ENCODE measurements at places on chromosomes 7 and 10.

DNA sequence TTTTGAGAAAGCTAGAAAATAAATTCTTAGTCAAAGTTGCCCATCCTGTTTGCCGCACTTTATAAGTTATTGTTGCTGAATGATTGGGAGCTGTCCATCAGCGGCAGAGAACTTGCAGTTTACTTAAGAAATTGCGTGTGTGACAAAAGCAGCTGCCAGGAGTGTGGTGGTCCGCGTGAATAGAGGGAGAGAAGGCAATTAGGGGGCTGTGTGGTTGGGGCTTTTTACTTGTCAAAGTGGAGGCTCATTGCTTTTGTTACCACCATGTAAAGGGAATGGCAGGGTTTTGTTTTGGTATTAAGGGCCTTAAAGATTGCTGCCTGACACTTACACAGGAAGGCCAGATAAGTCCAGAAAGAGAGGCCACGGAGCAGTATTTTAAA is 177.8 kb downstream of the TCF7L2 start:
- DNase-seq, result no peak

GRCh38 chr7:28277364-28277763 is 96.8 kb upstream of the JAZF1 start:
- DNase-seq, result no peak

- DNase-seq, result no peak
These were observed 923.5 kb downstream of the LRMDA start for GRCh38 chr10:76354921-76355320.

DNA sequence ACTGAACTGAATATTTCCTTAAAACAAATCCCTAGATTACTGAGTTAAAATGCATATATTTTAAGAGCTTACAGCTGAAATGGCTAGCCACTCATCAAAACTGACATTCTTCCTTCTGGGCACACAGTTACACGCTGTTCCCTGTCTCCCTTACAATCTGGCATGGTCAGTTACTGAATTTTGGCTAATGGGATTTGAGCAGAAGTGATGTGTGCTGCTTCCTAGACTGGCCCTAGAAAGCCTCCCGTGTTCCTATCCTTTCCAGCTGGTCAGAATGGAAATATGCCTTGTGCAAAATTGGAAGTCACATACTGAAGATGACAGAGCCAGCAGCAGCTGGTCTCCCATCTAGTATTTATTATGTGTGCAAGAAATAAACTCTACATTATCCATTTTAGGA is 128.7 kb upstream of the NAMPT start:
- no peak for DNase-seq

- DNase-seq, result no peak
These were observed 243.9 kb downstream of the ETV1 start for GRCh38 chr7:13745530-13745929.

DNA sequence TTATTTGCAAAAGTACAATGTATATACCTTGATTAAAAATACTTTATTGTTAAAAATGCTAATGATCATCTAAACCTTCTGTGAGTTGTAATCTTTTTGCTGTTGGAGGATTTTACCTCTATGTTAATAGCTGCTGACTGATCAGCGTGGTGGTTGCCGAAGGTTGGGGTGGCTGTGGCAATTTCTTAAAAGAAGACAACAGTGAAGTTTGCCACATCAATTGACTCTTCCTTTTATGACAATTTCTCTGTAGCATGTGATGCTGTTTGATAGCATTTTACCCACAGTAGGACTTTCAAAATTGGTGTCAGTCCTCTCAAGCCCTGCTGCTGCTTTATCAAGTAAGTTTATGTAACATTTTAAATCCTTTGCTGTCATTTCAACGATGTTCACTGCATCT is 16.9 kb upstream of the ENTPD1 start:
- no peak for DNase-seq

GRCh38 chr7:36965625-36966024 is 241.3 kb upstream of the AOAH start:
- DNase-seq, result no peak

- no peak for DNase-seq
These were observed 26.1 kb downstream of the CALML3 start for GRCh38 chr10:5550621-5551530.

- DNase-seq, result no peak
These were observed 12.1 kb upstream of the MYL7 start for GRCh38 chr7:44152971-44153947.

- peak; percentile 94 for DNase-seq
These were observed 125.8 kb downstream of the DOCK4 start for GRCh38 chr7:112080441-112080840.

- no peak for DNase-seq
These were observed 49.2 kb downstream of the LRRC20 start for GRCh38 chr10:70333268-70333667.

DNA sequence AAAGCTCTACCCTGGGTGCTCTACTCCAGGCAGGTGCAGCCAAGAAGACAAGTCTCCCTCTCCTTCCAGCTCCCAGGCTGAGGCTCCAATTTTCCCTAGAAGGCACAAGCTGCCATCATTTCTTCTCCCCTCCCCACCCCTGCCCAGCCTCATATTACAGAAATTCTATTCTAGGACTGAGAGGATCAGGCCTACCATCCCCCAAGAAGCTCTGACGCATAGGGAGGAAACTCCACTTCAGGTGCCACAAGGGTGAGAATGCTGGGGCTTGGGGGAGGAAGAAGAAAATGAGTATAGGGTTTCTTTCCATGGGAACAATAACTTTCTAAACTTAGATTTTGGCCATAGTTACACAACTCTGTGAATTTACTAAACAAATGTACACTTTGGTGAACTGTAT is 35.3 kb downstream of the FEZF1 start:
- no peak for DNase-seq

- DNase-seq, result no peak
These were observed 245.2 kb downstream of the TNS3 start for GRCh38 chr7:47336472-47337425.

DNA sequence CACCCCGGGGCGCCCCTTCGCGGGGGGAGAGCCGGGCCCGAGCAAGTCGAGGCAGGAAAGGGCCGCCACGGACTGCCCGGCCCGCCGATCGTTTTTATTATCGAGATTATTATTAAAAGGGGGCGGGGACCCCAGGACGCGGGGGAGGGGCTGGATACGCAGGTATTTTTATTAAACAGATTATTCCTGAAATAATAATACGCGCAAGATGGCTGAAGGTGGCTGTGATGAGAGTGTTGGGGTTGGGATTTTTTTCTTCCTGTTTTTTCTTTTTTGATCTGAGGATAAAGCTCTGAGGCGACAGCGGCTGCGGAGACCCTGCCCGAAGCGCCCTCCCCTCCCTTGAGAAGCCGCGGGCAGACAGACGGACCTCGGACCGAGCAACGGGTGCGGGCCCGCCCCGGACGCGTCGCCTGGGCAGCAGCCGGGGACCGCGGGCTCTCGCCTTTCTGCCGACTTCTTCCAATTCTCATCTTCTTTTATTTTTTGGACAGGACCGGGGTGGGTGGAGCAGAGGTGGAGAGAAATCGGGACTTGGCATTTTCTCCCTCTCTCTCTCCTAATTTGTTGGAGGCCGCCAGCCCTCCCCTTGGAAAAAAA is 1.4 kb upstream of the TRIM8 start:
- peak; percentile 47 for DNase-seq

DNA sequence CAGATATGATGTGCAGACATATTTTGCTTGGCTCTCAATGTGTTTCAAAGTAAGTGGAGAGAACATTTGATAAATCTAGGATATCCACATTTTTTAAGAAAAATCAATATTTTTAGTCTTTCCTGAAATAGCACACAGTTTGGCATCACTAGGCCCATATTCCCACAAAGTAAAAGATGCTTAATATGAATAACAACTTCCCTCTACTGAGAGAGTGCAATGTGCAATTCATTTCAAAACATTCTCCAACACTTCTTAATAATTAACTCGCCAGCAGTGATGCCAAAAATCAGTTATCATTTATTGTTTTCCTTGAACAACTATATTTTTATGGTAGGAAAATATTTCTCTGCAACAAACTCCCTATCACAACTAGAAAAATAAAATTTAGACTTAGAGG is 800.2 kb upstream of the MBL2 start:
- DNase-seq, result no peak

GRCh38 chr10:130483691-130484467 is 347.7 kb downstream of the GLRX3 start:
- DNase-seq, result no peak

DNA sequence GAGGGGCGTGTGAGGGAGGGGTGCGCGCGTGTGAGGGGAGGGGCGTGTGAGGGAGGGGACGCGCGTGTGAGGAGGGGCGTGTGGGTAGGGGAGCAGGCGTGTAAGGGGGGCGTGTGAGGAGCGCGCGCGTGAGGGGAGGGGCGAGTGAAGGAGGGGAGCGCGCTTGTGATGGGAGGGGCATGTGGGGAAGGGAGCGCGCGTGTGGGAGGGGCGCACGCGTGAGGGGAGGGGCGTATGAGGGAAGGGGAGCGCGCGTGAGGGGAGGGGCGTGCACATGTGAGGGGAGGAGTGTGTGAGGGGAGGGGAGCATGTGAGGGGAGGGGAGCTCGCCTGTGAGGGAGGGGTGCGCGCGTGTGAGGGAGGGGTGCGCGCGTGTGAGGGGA is 19.1 kb downstream of the MXI1 start:
- peak; percentile 97 for DNase-seq

DNA sequence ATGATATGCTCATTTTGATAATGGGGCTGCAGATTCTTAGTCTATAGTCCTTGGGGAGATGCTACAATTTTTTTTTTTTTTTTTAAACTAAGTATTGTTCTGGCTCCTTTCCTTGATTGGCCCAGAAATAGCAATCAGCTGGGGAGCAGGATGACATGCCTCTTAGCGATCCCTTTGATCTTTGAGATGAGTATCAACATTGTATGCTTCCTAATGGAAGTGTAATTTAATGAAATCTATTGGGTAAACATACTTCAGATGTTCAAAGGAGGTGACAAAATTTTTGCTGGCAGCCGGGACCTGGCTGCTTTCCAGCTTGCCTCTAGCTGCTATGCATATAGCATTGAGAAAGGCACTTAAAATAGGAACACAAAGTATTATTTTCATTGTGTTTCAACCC is 43.5 kb downstream of the VTI1A start:
- no peak for DNase-seq

DNA sequence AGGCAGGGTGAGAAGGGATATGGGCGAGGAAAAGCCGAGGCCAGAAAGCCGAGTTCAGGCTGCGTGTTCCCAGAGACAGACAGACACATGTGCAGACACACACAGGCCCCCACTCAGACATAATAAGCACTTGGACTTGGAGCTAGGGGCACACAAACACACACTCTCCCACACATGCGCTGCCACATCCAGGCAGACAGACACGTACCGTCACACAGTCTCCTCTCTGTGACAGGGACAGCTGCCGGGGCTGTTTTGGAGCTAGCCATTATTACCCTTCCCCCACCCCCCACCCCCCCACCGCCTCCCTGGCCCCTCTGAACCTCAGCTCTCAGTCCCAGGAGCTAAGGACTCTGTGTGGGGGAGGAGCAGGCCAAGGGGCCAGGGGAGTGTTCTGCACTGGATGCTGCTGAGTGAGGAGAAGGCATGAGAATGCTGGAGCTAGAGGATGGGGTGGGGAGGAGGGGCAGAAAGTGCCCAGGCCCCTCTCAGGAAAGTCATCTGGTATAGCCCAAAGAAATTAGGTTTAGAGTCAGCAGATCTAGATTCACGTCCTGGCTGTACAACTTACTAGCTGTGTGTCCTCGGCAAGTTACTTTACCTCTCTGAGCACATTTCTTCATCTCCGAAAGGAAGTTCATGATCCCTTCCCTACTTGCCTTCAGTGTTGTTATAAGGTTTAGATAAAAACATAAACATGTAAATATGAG is 6.3 kb downstream of the PITX3 start:
- DNase-seq, result no peak

DNA sequence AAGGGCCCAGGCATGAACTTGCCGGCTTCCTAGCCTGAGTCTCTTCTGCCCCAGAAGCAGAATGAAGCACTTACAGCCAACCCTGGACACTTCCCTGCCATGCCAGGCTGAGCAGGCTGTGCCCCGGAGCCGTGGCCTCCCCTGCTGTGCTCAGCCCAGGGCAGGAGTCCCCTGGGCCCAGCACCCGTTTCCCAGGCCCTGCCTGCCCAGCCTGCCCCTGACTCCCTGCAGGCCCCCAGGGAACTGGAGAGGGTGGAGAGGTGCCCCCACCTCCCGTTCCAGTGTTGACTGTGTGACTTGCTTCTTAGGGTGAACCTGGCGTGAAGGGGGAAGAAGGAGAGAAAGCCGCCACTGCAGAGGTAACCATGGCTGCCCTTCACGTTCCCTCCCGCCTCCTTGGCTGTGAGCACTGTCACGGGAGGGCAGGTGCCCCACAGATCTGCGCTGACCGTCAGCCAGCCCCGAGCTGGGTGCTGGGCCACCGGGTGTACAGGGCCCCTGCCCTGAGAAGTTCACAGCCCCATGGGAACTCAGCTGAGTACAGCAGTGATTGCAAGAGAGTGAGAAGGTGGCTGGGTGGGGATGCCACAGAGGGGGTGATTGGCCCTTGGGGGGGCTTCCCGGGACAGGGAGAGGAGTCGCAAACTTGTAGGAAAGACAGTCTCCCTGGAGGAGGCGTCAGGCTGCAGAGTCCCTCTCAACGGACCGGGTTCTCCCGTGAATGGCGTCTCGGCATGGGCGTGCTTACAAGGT is 75.9 kb downstream of the MYL10 start:
- DNase-seq, result no peak

- no peak for DNase-seq
These were observed at the start of gene NAMPT for GRCh38 chr7:106284714-106285050. Gene NAMPT, minus strand, starts transcription at chr7:106284983. Its CDS starts 99 bp downstream, at chr7:106284884.

DNA sequence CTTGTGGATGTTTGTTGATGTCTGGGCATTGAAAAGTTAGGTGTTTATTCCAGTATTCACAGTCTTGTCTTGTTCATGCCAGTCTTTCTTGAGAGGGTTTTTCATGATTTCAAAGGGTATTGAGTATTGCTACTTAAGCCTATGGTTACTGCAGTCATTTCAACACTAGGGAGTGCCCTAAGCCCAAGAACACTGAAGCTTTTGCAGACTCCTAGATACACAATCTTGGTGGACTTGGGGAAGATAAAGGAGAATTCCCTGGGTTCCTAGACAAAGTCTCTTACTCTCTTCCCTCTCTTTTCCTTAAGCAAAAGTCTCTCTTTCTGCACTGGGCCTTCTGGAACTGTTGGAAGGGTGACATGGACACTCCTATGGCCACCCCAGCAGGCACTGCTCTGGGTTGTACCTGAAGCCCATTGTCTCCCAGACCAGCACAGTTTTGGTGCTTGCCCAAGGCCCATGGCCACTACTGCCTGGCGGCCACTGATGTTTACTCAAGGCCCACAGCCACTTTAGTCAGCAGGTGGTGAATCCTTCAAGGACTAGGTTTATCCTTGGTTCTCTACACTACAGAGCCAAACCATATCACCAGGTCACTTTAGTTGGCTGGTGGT is 24.9 kb downstream of the SAMD9 start:
- no peak for DNase-seq

- no peak for DNase-seq
These were observed 140.6 kb upstream of the CTBP2 start for GRCh38 chr10:125300937-125301336.

DNA sequence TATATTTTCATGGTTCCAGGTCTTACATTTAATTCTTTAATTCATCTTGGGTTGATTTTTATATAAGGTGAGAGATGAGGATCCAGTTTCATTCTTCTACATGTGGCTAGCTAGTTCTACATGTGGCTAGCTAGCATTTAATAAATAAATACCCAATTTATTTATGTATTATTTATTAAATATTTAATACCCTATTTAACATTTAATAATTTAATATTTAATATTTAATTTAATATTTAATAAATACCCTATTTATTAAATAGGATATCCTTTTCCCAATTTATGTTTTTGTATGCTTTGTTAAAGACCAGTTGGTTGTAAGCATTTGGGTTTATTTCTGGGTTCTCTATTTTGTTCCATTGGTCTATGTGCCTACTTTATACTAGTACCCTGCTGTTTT is 111.0 kb upstream of the PCLO start:
- DNase-seq, result no peak

- DNase-seq, result no peak
These were observed 1.4 kb downstream of the CHST3 start for GRCh38 chr10:71965623-71966022.

All from A549 (cell line).